ENCODE measurements at places on chromosomes 2 and 18. TPM values are rescaled to one million over a fixed set of nuclear protein-coding genes. Genes with fewer than 3 reads are reported as not detected.
A peak's percentile ranks its signal among the peaks of the same experiment; 100 is the strongest.

GRCh38 chr2:97713296-97714083 lies at the start of gene ZAP70:
Gene ZAP70 (plus strand): TSS chr2:97713576. CDS start chr2:97724037, 10,461 bp downstream.
- H3K27me3 ChIP-seq = peaks cover 2% of the 10 kb centered on the region
- no peak within 1 kb of the TSS for H3K27ac ChIP-seq
- H3K4me1 ChIP-seq = peaks cover 14% of the 10 kb centered on the region
- no peaks in the 10 kb centered on the region for H3K36me3 ChIP-seq

DNA sequence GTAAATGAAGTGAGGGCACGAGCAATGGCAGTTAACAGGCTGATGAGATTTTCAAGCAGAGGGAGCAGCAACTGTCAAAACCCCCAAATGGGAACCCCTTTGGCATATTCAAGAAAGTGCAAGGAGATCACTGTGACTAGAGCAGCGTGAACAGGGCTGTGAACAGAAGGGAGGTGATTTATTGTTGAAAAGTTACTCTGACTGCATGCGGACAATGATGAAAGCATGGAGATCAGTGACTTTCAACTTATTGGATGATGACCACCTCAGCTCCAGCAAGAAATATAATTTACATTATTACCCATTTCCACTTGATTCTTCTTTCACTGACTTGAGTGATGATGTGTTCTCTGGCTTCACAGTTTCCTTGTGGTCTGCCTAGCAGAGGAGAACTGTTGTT lies 187.8 kb upstream of the BOD1L2 start:
- H3K4me1 ChIP-seq = no peaks in the 10 kb centered on the region
- H3K4me3 ChIP-seq = no peak overlapping the region
- no peaks in the 10 kb centered on the region for H3K27me3 ChIP-seq
- H3K27ac ChIP-seq = no peak overlapping the region
- H3K36me3 ChIP-seq = no peaks in the 10 kb centered on the region
- no peak for DNase-seq

Gene DPYSL5
- total RNA-seq = not detected

DNA sequence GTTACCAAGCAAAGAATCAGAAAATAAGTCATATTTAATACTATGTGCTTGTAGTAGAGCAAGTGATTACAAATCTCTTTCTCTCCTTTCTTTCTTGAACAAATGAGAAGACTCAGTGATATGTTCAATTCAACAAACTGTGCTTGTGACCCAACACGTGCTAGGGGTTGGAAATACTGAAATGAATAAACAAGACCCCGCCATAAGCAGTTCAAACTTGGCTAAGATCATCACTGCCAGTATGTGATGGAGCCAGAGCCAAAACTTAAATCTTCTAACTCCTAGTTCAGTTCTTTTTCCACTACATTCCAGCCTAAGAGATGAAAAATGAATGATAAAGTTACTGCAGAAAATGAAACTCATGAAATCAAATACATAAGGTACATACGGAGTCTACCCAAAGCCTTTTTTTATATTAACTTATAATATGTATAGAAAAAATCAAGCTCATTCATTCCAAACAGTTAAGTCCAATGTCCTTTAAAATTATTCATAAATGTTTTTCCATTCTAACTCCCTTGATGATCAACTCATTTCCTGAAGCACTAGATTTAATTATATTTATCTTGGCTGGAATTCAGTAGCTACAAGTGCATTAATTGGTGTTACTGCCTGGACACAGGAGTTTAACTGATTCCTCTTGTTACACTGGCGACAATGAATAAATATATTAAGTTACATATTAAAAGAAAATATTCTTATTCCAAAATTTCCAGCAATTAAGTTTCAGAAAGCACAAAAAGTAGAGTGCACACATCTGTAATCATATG lies 36.0 kb downstream of the GALNT3 start:
- H3K36me3 ChIP-seq = no peaks in the 10 kb centered on the region
- no peak overlapping the region for H3K4me3 ChIP-seq
- no peak overlapping the region for H3K27ac ChIP-seq
- DNase-seq = no peak
- no peaks in the 10 kb centered on the region for H3K4me1 ChIP-seq
- no peaks in the 10 kb centered on the region for H3K27me3 ChIP-seq

Gene EML6
- 19.9 TPM for total RNA-seq

- no peaks in the 10 kb centered on the region for H3K27me3 ChIP-seq
- peak; percentile 64 for DNase-seq
- no peak overlapping the region for H3K27ac ChIP-seq
- no peaks in the 10 kb centered on the region for H3K36me3 ChIP-seq
- no peak overlapping the region for H3K4me3 ChIP-seq
Observed at GRCh38 chr18:11518788-11519685, 90.4 kb upstream of the SLC35G4 start.

DNA sequence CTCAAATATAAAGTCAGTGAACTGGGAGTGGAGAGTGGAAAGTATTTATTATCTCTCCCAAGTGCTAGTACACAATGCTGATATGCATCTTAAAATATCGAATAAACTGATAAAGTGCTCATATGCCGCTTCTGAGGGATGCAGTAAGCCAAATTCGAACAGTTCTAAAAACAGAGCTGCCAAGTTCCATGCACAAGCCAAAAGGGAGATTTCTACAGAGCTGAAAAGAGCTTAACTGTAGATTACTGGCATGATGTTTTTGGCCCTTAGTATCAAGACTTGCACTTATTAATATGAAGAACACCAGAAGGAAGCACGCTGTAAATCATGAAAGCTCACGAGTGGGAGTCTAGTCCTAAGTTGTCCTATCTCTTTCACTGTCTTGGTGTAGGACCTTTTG lies 7.9 kb downstream of the TMEFF2 start:
- H3K27ac ChIP-seq = no peak overlapping the region
- H3K27me3 ChIP-seq = no peaks in the 10 kb centered on the region
- DNase-seq = no peak
- H3K4me3 ChIP-seq = no peak overlapping the region

DNA sequence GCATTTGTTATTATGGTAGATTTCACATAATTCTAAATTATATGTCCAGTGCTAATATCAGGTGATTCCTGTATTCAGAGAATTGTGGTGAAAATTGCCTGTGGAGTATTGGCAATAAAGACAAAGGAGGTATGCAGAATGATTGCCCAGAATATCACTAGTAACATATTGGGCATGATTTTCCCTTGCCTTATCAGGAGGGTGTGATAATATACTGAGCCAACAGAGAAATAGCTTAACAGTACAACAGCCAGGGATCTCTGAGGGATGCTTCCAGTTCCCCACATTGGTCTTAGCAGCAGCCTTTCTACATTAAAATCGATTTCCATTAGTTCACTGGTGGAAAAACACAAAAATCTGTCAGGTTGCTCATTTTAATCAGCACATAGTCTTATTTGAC lies 122.9 kb upstream of the COL3A1 start:
- no peak for DNase-seq
- no peaks in the 10 kb centered on the region for H3K27me3 ChIP-seq
- H3K27ac ChIP-seq = no peak overlapping the region

Gene DOK6
- 17.2 TPM for total RNA-seq

- DNase-seq = no peak
- peaks cover 10% of the 10 kb centered on the region for H3K4me1 ChIP-seq
- no peak overlapping the region for H3K4me3 ChIP-seq
Observed at GRCh38 chr18:26479681-26480079, 68.7 kb downstream of the KCTD1 start.

Gene CLEC4F
- total RNA-seq = 0.13 TPM

Gene SLC19A3
- 2.3 TPM for total RNA-seq

Measured in HepG2 (cell line).